Uterus (tissue), 4 donors: ENCODE measurements at places on chromosomes 4 and X. TPM values are rescaled to one million over a fixed set of nuclear protein-coding genes. Genes with fewer than 3 reads are reported as not detected.

F9 gene
- not detected for total RNA-seq

GRCh38 chr4:145618210-145618931 is 814 bp upstream of the MMAA start:
- DNase-seq, result no peak
- peak overlapping the region; percentile 95 for H3K27ac ChIP-seq

- H3K4me1 ChIP-seq, result peaks cover 29% of the 10 kb centered on the region
- no peak for DNase-seq
- H3K4me3 ChIP-seq, result peak overlapping the region; percentile 68
- no peaks in the 10 kb centered on the region for H3K27me3 ChIP-seq
- no peaks in the 10 kb centered on the region for H3K36me3 ChIP-seq
- peak overlapping the region; percentile 87 for H3K27ac ChIP-seq
These were observed 1.4 kb downstream of the CD99 start for GRCh38 chrX:2692221-2693112.

DNA sequence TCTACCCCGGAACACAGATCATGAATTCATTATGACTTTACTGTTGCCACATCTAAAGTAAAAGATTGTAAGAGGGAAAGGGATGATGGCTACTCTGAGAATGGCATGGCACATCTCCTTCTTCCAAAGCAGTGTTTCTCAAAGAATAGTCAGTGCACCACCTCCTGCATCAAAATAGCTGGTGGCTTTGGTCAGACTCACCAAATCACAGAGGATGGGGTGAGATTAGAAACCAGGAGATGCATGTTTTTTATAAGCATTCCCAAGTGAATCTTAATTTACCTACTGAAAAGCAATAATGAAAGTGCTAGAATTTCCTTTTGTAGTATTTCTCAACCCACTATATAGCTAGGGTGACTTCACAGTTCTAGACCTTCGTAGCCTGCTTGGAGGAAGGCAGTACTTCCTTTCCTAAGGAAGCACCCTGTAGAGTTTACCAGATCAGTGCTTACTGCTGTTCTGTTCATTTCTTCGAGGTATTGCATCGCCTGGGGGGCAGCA is 340.8 kb upstream of the KLF3 start:
- no peaks in the 10 kb centered on the region for H3K27me3 ChIP-seq
- no peaks in the 10 kb centered on the region for H3K4me1 ChIP-seq
- DNase-seq, result no peak
- H3K4me3 ChIP-seq, result no peak overlapping the region
- H3K36me3 ChIP-seq, result no peaks in the 10 kb centered on the region

DNA sequence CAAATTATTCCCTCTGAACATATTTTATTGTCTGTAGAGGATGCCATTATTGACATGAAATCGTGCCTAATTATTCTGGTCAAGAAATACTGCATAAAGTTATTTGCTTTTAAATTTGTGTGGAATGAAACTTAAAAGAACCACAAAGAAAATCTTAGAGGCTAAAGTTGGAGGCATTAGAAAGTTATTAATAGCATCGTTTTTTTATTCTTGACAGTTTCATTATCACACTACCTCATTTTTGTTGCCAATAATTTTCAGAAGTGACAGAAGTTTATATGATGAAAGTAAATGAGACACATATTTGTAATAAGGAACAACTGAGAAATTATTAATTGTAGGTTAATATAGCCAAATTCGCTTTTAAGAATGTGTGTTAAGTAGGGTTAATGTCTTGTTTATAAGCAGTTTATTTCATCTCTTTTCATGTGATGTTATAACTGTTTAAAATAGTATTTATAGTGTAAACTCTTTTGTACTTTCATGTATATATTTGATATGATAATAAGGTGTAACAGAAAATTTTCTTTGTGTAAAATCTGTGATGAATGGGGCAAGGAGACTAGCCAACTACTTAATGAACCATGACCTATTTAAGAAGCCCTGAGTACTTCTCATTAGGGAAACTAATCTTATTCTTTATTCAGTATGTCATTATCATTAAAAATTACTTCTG is 54.5 kb upstream of the GRIA2 start:
- no peak overlapping the region for H3K27ac ChIP-seq
- H3K4me1 ChIP-seq, result no peaks in the 10 kb centered on the region
- H3K4me3 ChIP-seq, result no peak overlapping the region
- H3K36me3 ChIP-seq, result no peaks in the 10 kb centered on the region

GRCh38 chr4:185888676-185889075 is 76.7 kb upstream of the SORBS2 start:
- no peaks in the 10 kb centered on the region for H3K4me1 ChIP-seq
- no peak overlapping the region for H3K4me3 ChIP-seq
- DNase-seq, result no peak
- H3K27me3 ChIP-seq, result no peaks in the 10 kb centered on the region

GRCh38 chrX:1475881-1476280 is 23.2 kb upstream of the ASMTL start:
- H3K27ac ChIP-seq, result no peak overlapping the region
- H3K4me1 ChIP-seq, result no peaks in the 10 kb centered on the region
- DNase-seq, result no peak
- H3K4me3 ChIP-seq, result no peak overlapping the region
- no peaks in the 10 kb centered on the region for H3K27me3 ChIP-seq
